ENCODE measurements at places on chromosomes 2 and 18. TPM values are rescaled to one million over a fixed set of nuclear protein-coding genes. Genes with fewer than 3 reads are reported as not detected.

The CCL20 gene
- 0.55 TPM for total RNA-seq

The VWA3B gene
- total RNA-seq: 27.0 TPM

The CROCC2 gene
- 0.43 TPM for total RNA-seq

The POTEJ gene
- 76.1 TPM for total RNA-seq

The C2orf80 gene
- total RNA-seq: not detected

The KLHL41 gene
- total RNA-seq: 1.7 TPM

The ALPG gene
- 0.93 TPM for total RNA-seq

The VAMP5 gene
- total RNA-seq: 4.9 TPM

The KCNE4 gene
- 2.5 TPM for total RNA-seq

The HAAO gene
- total RNA-seq: 5.3 TPM

The KCNS3 gene
- total RNA-seq: 17.4 TPM

The RBM44 gene
- total RNA-seq: 23.4 TPM

The XDH gene
- 1.5 TPM for total RNA-seq

The ZC3H8 gene
- 26.5 TPM for total RNA-seq

The ELOA2 gene
- 4.4 TPM for total RNA-seq

The NDC80 gene
- 15.4 TPM for total RNA-seq

The MOGAT1 gene
- not detected for total RNA-seq
